ENCODE measurements at places on chromosomes 7 and 10.
A peak's percentile ranks its signal among the peaks of the same experiment; 100 is the strongest.

DNA sequence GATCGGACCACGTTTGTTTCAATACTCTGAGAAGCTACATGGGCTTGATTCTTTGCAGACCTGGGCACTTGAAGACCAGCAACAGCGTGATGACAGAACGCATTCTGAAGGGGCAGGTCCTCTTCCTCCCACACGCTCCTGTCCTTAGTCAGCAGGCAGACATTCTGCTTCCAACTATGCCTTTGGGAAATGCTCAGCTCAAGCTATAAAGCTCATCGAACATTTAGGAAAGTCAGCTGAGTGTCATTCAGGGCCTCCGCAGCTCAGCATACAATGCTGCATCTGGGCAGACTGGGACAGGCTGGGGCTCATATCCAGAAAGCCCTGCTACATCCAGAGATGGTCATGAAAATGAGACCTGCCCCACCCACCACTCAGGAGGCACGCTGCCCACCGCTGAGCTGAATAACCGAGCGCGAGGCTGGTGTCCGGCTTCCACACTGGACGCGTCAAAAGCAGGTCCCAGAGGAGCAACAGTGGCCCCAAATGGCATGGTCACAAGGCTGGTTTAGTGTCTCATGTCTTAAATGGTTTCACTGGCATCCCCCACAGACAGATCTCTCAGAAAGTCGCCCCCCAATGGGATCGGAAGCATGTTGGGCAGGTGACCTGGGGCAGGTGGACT lies 274.0 kb downstream of the DNAJB6 start:
- no peak for DNase-seq

GRCh38 chr7:140214075-140214684 lies 37.4 kb upstream of the KDM7A start:
- DNase-seq: no peak

- peak; percentile 75 for DNase-seq
Observed at GRCh38 chr7:149883452-149883861, 9.7 kb downstream of the ATP6V0E2 start.

GRCh38 chr10:80205477-80206276 lies at the start of gene ANXA11:
TSS of gene ANXA11 (minus strand) at chr10:80205537. CDS start at chr10:80172861, 32,676 bp downstream.
- peak; percentile 95 for DNase-seq

DNA sequence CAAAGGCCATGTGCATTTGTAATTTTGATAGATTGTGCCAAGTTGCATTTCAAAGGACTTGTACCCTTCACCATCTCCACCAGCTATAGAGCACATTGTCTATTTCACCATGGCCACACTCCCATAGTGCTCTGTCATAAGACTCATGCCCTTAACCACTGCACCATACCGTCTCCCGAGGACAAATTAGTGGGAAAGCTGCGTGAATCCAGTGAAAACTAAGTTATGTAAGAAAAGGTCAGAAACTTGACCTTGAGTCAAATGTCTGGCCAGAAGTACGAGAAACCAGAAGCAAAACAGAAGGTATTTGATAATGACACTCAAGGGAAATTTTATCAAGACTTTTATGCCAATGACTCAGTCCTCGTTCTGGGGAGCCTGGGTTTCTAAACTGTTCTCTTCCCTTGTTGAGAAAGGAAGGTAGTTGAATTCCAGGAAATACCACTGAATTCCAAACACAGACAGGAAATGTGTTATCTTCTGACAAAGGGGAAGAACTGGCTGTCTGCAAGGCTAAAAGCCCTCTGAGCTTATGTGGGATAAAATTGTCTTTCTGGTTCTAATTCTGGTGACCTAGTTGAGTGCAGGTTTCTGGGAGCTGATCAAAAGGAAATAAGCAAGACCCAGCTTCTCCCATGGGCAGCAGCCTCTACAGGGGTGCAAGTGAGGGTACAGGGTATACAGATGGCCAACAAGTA lies 49.7 kb downstream of the CDK1 start:
- no peak for DNase-seq

- no peak for DNase-seq
Observed at GRCh38 chr7:80945976-80946375, 27.1 kb upstream of the SEMA3C start.

DNA sequence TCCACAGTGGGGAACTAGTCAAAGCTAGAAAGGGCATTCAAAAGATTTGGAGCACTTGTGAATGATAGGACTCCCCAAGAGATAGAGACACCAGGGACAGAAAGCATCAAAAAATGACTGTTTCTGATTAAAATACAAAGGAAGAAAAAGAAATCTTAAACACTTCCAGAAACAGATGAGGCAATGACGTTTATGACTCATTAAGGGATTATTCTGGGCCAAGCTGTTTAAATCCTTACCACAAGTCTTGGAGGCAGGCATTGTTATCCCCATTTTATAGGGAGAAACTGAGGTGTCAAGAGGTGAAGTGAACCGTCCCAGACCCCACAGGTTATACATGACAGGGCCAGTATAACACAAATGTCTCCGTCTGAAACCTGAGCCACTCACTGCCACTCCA lies 68.3 kb upstream of the AMPH start:
- no peak for DNase-seq

DNA sequence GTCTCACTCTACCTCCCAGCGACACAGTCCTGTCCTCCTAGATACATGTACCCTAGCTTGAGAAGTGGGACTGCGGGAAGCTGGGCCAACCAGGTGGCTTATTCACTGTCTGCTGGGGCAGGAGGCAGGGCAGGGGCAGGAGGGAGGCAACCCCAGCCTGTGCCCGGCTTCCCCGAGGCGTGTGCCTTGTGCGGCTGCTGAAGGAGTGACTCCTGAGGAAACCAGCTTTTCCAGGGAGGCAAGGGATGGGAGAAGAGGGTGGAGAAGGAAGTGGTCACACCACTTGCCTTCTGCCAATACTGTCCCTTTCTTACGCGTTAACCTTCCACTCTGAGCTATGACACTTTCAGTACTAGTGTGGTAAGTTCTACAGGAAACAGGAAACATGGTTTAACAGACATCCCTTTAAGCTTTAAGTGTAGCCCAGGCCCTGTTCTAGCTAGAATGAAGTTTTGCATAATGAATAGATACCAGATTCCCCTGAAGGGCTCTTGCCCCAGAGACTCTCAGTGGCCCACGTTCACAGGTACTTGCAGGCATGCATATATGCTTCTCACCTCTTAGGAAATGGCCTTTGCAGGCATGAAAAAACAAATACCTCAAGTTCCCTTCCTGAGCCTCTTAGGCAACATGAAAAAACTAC lies 40.6 kb downstream of the SYPL1 start:
- peak; percentile 85 for DNase-seq

DNA sequence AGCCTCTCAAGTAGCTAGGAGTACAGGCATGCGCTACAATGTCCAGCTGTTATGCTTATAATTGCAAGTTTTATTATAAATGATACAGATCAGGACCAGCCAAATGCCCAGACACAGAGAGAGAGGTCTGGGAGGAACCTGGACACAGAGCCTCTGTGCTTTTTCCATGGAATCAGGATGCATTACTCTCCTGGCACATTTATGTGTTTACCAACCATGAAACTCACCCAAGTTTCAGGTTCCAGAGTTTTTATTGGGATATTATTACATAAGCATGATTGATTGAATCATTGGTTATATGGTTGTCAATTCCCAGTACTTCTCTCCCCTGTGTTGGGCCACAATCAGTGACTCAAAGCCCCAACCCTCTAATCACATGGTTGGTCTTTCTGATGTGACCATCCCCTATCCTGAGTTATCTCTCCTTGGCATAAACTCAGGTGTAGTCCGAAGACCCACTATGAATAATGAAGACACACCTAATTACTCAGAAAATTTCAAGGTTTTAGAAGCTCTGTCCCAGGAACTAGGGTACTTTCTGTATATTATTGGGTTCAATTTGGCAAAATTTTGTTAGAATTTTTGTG lies 30.6 kb downstream of the MXI1 start:
- no peak for DNase-seq

GRCh38 chr7:121020249-121020988 lies 31.9 kb downstream of the CPED1 start:
- no peak for DNase-seq

DNA sequence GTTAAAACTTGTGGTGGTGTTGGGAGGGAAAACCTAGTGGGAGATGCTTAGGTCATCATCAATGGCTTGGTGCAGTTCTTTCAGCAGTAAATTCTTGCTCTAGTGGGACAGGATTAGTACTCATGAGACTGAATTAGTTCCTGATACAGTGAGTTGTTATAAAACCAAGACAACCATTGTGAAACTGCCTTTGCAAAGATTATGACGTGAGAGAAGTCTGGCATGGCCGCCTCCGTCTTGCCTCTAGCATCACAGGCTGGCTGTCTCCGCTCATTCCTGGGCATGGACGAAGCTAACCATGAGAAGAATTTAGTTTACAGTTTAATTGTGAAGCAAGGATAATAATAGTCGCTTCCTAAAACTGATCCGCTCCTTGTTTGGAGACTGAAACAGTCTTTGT lies 186.4 kb downstream of the KIF20B start:
- peak; percentile 13 for DNase-seq

- no peak for DNase-seq
Observed at GRCh38 chr10:70328967-70329366, 45.2 kb upstream of the NPFFR1 start.

GRCh38 chr10:93604146-93604545 lies 3.1 kb upstream of the RBP4 start:
- no peak for DNase-seq

GRCh38 chr10:24363070-24363469 lies 154.1 kb downstream of the KIAA1217 start:
- DNase-seq: no peak

DNA sequence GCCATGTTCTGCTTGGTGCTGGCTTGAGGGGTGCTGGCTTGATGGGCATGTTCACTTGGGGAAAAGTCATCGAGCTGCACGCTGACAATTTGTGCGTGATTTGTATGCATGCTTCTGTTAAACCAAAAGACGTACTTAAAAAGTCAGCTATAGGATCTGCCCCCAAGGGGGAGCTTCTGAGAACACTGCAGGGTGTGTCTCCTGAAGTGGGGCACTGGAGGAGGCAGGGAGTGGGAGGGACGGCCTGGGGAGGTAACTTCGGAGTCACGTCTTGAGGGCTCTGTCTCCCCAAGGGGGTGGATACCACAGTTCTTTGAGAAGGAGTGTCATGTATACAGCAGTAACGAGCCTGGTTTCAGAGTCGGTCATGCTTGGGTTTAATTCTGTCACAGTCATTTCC lies 406.5 kb downstream of the PLXNA4 start:
- no peak for DNase-seq

DNA sequence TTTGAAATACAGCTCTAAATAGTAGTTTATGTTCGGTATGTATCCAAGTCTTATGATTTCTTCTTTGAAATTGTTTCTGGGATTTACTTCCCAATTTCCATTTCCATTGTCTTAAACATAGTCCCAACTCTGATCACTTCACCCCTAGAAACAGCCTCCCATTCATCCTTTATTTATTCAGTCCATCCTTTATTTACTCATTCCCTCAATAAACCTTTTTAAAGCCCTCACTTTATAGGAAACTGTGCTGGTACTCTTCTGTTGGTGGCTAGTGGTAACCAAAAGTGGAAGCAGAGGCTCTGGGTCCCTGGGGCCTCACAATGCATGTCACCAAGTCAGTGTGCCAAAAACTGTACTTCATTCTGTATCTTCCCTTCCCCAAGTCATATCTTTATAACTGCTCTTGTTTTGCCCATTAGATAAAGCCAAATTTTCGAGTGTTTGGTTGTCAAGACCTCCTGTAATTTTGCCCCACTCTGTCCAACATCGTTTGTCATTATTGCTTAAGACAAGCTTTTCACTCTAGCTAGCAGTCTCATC lies 3.9 kb upstream of the EPC1 start:
- no peak for DNase-seq

- DNase-seq: no peak
Observed at GRCh38 chr7:158068853-158069252, 518.8 kb downstream of the PTPRN2 start.

DNA sequence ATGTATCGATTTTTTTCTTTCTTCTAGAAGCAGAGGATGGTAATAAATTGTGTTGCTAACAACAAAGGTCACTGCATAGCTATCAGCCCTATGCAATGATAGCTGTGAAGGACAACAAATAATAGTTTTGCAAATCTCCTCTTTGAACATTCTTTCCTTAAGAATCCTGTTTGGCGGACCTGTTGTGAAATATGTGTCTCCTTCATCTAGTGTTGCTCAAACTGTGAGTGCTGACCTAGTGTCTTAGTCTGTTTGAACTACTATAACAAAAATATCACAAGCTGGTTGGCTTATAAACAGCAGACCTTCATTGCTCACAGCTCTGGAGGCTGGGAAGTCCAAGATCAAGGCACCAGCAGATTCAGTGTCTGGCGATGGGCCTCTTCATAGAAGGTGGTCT lies 53.7 kb downstream of the CAV1 start:
- no peak for DNase-seq

GRCh38 chr10:21530168-21530567 lies 3.9 kb upstream of the MLLT10 start:
- no peak for DNase-seq

DNA sequence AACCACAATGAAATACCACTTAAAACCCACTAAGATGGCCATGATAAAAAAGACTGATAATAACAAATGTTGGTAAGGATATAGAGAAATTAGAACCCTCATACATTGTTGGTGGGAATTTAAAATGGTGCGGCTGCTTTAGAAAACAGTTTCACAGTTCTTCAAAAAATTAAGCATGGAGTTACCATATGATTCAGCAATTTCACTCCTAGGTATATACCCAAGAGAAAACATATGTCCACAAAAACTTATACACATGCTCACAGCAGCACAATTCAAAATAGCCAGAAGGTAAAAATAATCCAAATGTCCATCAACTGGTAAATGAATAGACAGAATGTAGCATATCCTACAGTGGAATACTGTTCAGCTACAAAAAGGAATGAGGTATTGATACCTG lies 30.0 kb downstream of the ATXN7L1 start:
- no peak for DNase-seq

GRCh38 chr7:36686499-36686898 lies 37.8 kb downstream of the AOAH start:
- DNase-seq: no peak

GRCh38 chr7:118304100-118304499 lies 79.6 kb downstream of the ANKRD7 start:
- no peak for DNase-seq

DNA sequence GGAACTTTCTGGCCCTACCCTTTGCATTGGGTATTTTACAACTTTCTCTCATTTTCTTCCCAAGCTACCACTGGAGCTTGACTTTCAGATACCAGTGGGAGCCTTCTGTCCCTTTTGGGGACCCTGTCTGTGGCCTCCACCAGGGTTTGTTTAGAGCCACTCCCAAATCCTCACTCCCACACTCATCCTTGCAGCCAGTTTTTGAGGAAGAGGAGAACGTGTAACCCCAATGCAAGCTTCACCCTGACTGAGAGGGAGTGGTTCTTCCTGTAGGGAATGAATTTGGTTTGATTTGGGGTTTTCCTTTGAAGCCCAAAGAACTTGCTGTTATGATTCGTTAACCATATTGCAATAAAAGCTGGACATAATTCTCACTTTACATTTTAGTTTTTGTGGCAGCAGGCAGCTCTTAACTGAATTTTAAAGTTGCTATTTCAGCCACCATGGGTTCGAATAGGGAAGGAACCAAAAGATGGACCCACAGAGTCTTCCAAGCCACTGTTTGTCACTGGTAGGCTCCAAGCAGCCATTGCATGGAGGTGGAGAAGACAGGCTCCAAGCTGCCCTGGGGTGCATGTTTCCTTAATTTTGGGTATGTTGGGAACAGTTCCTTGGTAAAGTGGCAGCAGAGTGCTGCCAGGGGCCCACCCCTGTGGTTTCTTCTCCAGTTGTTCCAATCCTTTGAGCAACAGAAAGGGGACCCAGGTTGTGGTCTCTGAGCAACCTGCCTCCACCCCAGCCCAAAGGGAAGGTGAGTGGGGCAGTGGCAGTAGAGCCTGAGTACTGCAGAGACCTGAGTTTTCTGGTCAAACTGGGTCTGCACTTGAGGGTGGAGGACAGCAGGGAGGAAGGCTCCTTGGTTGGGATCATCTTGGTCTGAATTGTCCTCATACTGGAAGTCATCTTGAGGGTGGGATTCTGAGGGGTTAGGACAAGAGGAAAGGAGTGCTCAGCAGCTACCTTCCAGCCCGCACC lies 5.1 kb downstream of the EVX1 start:
- no peak for DNase-seq

Measured in GM13976 (cell line).